HFFc6 (cell line): ENCODE measurements at places on chromosomes 5 and 9. TPM values are rescaled to one million over a fixed set of nuclear protein-coding genes. Genes with fewer than 3 reads are reported as not detected.

DNA sequence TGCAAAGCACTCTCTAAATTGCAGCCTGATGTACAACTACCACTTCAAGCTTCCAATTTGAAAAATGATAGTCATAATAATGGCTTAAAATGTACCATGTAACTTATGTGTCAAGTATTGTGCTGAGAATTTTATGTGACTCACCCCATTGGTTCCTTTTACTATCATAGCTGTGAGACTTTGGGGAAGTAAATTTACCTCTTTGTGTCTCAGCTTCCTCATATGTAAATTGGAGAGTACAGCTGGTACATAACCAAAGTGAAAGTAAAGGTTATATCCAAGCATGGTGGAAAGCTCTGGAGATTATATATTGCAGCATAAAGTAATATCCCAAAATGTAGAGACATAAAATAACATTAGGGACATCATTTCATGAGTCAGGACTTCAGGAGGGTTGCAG lies 2200.4 kb upstream of the C9orf72 start:
- H3K4me3 ChIP-seq = peak overlapping the region; percentile 55
- no peaks in the 10 kb centered on the region for H3K27me3 ChIP-seq
- H3K36me3 ChIP-seq = no peaks in the 10 kb centered on the region
- H3K27ac ChIP-seq = no peak overlapping the region

- no peaks in the 10 kb centered on the region for H3K4me1 ChIP-seq
- no peak for DNase-seq
- no peak overlapping the region for H3K27ac ChIP-seq
- no peaks in the 10 kb centered on the region for H3K27me3 ChIP-seq
- H3K4me3 ChIP-seq = no peak overlapping the region
- H3K36me3 ChIP-seq = peaks cover 72% of the 10 kb centered on the region
Observed at GRCh38 chr9:96813607-96814006, 35.7 kb upstream of the ZNF510 start.

DNA sequence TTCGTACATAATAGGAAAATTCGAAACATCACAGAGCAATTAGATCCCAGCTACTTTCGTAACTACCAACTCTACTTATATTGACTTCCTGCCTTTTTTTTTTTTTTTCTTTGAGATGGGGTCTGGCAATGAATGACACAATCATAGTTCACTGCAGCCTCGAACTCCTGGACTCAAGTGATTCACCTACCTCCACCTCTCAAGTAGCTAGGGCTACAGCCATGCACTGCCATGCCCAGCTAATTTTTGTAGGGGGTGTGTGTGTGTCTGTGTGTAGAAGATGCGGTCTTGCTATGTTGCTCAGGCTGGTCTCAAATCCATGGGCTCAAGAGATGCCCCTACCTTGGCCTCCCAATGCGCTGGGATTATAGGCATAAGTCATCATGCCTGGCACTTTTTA lies 5.8 kb upstream of the PAIP2 start:
- no peak overlapping the region for H3K4me3 ChIP-seq
- peaks cover 5% of the 10 kb centered on the region for H3K27me3 ChIP-seq
- no peak for DNase-seq
- peak overlapping the region; percentile 36; the same call in 1 of the 2 replicates for H3K27ac ChIP-seq

- H3K27ac ChIP-seq = no peak overlapping the region
- no peaks in the 10 kb centered on the region for H3K27me3 ChIP-seq
- H3K36me3 ChIP-seq = no peaks in the 10 kb centered on the region
- H3K4me1 ChIP-seq = peaks cover 61% of the 10 kb centered on the region
Observed at GRCh38 chr9:99349870-99350269, 127.8 kb downstream of the SEC61B start.

The HTR1A gene
- total RNA-seq = not detected in 2 replicates

DNA sequence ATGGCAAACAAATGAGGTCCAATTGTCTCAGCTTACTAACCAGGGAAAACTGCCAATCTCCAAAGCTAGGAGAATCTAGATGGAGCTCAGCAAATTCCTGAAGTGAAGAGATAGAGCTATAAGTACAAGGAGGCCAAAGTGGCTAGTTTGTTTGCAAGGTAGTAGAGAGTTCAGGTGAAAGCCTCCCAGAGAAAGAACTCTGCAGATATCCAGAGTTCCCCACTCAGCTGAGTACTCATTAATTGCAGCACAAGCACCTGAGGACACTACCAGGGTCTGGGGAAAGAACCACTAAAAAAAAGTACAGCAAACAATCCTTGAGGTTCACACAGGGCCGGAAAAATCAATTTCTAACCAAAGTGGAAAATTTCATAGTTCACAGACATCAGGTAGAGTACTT lies 250.9 kb downstream of the TMEM232 start:
- H3K4me3 ChIP-seq = no peak overlapping the region
- DNase-seq = no peak
- no peaks in the 10 kb centered on the region for H3K27me3 ChIP-seq
- H3K4me1 ChIP-seq = no peaks in the 10 kb centered on the region

DNA sequence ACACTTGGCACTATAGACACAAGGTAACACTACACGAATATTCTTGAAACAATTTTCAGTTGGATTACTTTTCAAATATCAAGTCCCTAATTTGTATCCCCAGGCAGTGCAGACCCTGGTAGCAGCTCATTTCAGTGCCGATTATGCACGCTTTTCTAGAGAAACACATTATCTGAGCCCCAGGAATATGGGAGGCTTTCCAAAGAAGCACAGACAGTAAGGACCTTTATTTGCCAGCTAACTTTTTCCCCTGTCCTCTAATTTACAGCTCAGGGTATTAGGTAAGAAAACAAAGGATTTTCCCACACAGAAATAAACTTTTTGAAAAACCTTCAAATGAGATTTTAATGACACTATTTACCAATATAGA lies 852.3 kb upstream of the DMAC1 start:
- DNase-seq = no peak
- no peak overlapping the region for H3K27ac ChIP-seq
- H3K4me3 ChIP-seq = no peak overlapping the region
- H3K4me1 ChIP-seq = no peaks in the 10 kb centered on the region
